ENCODE measurements at places on chromosomes 2 and 18.

- DNase-seq, result no peak
These were observed 38.1 kb downstream of the SMAD4 start for GRCh38 chr18:51068105-51068504.

GRCh38 chr2:39160982-39161381 lies 40.1 kb upstream of the SOS1 start:
- DNase-seq, result no peak

DNA sequence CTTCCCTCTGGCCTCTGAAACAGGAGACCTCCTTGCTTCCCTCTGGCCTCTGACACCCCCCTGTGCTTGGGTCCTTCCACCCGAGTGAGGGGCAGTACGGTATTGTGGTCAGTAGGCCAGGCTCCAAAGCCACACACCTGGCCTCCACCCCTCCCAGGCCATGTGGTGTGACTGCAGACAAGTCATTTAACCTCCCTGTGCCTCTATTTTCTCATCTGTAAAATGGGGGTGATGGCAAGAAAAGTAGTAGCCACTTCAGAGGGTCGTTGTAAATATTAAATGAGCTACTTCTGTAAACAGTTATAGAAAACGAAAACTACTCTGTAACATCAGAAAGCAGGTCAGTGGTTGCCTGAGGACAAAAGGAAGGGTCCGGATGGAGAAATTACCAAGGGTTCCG lies 74.2 kb downstream of the SMAD7 start:
- no peak for DNase-seq

- no peak for DNase-seq
These were observed 299.5 kb upstream of the SOX11 start for GRCh38 chr2:5392658-5393057.

DNA sequence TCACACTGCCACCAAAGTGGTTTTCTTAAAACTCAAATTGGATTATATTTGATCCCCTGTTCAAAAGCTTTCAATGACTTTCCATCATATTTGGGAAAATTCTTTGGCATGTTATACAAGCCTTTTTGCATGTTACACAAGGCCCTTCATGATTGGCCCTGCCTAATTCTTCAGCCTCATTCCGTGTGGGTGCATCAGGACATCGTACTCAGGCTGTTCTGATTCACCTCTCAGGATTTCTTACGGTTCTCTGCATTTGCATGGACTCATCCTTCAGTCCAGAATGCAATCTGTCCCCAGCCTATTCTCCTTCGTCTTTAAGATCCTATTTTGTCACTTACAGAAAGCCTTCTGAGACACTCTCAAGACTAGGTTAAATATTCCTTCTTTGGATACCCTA lies 107.8 kb downstream of the LYPD1 start:
- DNase-seq, result no peak

DNA sequence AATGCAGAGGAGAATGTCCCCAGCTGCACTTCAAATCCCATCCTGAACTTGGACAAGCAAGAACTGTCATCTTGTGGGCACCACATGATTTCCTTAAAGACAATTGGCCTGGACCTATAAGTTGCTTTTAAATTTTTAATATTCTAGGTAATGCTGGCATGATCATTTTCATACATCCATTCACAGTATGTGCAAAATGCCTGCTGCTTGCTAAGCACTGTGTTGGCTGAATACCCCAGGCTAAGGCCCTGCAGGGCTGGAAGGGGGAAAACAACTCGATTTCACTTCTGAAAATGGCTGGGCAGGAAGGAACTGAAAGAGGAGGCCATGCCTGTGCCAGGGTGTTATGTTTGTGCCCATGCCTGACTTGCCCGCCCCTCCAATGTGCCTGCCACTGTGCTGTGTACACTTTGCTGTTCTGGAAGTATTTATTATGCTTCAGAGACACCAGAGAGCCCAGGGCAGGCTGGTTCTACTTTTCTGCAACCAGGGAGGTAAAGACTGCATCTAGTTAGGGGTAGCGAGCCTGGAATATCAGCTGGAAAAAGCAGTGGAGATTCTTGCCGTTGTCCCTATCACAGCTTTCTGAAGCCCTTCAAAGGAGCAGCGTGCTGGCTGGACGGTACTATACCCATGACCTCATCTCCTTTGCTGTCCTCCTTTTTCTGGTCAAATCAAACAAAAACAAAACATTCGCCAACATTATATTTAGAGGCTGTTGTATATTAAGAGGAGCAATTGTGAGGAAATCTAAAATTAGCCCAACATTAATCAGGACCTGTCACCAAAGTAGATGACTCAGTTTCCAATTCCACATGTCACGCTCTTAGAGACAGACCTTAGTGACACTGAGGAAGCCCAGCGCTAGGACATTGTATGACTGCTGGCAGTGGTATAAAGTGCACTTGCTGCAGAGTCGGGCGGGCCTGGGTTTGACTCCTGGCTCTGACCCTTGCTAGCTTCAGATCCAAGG lies 158.1 kb downstream of the DDX1 start:
- no peak for DNase-seq

DNA sequence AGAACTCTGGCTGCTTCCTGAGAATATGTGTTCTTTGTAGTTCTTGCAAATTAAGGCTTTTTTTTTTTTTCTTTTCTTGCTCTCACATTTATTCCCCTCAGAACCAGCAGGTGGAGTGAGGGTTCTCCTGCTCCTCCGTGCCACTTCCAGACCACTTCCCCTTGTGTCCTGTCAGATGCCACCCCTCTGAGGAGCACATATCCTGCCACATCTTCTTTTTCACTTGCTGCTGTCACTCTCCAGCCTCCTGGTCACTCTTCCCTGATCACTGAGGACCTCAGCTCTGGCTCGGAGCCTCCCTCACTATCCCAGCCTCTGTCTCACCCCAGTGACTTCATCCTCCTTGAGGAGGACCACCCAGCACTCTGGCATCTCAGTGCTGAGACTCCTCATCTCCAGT lies 100.5 kb downstream of the TACR1 start:
- DNase-seq, result no peak

DNA sequence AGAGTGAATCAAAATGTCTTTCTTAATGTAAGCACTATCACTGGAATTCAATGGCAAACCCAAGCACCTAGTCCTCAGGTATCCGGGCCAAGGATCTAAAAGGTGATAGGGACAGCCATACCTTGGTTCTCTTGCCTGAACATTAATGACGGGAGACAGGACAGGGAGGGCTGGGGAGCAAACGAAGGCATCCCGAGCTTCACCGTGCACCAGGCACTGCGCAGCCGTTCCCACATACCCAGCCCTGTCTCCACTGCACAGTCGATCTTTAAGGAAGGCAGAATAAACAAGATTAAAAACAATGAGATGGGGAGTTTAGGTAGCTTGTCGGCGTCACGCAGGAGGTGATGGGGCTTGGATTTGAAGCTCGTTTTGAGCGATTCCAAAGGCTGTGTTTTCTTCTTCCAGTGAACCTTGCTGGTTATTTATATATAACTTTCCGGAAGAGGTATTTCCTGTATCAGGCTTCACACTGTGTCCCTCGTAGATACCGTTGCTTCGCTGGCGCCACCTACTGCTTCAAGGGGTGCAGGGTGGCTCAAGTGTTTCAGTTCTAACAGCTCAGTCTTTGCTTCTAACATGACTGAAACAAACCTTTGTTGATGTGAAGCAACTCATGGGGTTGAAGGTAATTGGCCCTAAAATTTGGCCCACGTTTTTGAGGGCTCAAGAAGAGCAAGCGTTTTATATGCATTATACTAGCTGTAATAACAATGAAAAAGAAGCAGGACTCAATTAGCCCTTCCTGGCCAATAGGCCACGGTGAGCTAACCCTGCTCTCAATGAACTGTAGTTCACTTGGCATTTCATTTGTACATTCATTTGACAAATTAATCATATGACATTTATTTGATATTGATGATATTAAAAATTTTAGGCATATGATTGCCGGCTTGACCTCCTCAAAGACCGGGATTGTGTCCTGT lies 77.4 kb downstream of the DCDC2C start:
- DNase-seq, result peak; percentile 25

- DNase-seq, result no peak
These were observed 150.2 kb downstream of the CCDC85A start for GRCh38 chr2:56333812-56334485.

DNA sequence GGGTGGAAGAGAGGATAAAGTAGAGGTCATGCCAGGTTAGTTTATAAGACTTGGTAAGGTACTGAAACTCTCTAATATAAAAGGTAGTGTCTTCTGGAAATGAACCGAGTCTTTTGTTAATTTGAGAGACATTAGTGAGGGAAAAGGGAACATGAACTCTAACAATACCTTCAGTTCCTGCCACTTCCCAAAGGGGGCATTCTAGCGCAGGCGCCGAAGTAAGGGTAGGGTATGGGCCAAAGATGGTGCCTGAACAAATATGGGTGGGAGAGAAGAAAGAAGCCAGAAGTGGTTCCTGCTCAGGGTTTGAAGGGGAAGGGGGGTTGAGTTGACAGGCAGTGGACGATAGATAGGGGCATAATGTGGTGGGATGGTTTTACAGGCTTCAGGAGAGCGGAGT lies 10.1 kb upstream of the REG1B start:
- no peak for DNase-seq

- no peak for DNase-seq
These were observed 1597.5 kb upstream of the PIK3C3 start for GRCh38 chr18:40357536-40357935.

DNA sequence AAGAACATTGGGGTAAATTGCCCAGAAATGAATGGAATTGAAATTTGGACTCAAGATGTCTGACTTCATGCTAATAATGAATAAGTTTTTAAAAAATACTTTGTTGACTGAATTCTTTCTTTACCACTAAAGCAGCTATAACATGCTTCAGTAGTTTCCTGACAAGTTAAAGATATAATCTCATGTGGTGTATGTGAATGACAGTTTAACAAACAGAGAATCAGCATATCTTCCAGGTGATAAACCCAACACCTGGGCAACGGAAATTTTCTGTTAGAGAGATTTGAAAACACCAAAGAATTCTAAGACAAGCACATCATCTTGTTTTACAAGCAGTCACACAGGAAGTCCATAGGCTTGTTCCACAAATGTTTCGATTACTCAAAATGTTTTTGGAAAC lies 372.6 kb upstream of the VRK2 start:
- no peak for DNase-seq

DNA sequence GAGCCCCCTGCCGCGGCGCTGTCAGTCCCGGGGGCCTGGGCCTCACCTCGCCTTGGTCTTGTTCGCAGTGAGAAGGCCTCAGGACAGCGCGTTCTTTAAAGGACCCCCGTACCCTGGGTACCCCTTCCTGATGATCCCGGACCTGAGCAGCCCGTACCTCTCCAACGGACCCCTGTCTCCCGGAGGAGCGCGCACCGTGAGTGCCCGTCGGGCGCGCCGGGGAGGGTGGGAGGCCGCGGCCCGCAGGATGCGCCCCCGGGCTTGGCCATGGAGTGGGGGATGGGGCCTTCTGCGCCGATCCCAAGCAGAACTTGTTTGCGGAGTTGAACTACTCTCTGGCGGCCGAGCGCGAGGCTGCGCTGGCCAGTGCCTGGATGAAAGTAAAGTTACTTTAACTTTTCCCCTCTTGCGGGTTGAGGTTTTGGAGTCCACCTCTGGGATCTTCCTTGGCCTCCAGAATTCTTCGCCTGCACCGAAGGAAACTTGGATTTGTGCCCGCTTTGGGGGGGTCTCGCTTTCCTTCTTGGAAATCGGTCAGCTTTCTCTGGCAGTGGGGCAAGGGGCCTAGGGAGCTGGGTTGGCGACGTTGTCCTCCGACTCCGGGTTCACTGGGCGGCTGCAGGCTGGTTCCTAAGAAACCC lies 1.2 kb downstream of the TCF7L1 start:
- no peak for DNase-seq

DNA sequence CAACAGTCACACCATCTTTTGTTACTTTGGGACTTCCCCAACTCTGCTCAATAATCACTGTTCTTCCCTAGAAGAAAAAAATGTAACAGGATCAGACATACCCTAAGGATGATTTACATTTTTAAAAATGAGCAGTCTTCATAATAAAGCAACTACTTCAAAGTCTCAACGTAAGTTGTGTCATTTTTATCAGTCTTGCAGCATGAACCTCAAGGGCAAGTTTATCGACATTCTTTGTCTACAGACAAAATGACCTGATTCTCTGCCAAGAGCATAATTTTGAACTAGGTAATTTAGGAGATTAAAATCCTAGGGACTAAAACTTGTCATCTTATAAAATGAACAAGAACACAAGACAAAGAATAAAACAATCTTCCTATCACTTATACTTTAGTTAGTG lies 2.3 kb downstream of the HSPD1 start:
- DNase-seq, result no peak

DNA sequence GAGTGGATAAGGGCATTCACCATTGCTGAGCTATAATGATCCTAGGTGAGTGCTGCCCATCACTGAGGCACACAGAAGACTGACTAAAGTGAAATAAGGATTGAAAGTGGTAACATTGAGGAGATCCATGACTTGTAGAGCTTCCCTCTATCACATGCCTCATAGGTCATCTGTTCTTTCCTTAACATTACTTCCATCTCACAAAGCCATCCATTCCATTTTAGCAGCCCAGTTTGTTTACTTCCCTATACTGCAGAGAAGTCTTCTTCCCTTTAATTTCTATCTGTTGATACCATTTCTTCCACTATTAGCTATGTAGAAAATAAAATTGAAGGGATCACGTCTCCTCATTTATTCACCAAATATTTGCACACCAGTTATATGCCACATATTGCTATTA lies 32.1 kb downstream of the ME2 start:
- no peak for DNase-seq

GRCh38 chr2:45761635-45762034 lies 110.2 kb downstream of the PRKCE start:
- no peak for DNase-seq

DNA sequence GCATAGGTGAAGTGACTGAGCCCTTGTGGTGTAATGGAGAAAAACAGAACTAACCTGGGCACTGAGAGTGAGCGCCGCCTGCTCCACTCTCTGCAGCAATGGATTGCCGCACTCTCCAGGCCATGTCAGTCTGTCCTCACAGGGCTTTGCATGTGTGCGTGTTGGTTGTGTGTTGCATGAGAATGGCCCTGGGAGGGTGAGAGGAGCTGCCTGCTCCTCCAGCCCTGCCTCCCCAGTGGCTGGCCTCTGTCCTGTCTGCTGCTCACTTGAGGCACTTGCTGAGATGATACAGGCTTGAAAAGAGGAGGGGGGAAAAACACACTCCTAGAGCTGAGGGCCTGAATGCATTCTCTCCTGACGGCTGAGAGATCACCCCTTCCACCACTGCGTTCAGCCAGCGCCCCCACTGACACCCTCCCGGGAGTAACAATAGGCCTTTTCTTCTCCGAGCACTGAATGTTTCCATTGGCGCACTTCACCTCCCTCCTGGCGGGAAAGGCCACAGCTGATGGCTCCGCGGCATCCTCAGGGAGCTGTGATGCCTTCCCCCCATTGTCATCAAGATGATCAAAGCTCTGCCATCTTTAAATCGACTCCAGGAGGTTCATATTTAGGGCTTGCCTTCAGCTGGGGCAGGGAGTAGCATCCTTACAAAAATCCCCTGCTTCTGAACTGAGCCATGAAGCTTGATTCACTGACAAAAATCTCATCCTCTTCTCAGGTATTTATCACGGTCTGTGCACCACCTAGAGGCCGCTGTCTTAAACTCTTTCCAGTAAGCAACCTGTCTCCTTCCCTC lies 49.9 kb upstream of the DAPL1 start:
- DNase-seq, result no peak
